Stimulated activated CD8-positive, alpha-beta memory T cell treated with anti-CD3 and anti-CD28 coated beads, Interleukin-12 subunit alpha, Interleukin-12 subunit beta, amount 100 ng/mL, for 1 hour (primary cell): ENCODE measurements at places on chromosomes 3 and 15.

DNA sequence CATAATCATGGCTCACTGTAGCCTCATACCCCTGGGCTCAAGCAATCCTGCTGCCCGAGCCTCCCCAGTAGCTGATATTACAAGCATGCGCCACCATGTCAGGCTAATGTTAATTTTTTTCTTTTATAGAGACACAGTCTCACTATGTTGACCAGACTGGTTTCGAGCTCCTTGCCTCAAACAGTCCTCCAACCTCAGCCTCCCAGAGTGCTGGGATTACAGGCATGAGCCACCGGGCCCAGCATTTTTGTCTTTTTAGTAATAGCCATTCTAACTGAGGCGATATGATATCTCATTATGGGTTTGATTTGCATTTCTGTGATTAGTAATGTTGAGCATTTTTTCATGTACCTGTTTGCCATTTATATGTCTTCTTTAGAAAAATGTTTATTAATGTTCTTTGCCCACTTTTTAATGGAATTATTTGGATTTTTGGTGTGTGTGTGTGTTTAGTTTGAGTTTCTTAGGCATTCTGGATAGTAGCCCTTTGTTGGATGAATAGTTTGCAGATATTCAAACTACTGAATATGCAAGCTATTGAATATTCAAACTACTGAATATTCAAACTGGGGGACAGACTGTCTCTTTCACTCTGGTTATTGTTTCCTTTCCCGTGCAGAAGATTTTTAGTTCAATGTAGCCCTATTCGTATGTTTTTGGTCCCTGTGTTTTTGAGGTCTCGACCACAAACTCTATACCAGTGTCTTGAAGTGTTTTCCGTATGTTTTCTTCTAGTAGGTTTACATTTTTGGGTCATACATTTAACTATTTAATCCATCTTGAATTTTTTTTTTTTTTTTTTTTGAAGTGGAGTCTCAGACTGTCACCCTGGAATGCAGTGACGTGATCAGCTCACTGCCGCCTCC is 39.2 kb downstream of the CCDC66 start:
- DNase-seq, result no peak

- no peak for DNase-seq
Observed at GRCh38 chr3:179133575-179133974, 14.6 kb upstream of the PIK3CA start.

DNA sequence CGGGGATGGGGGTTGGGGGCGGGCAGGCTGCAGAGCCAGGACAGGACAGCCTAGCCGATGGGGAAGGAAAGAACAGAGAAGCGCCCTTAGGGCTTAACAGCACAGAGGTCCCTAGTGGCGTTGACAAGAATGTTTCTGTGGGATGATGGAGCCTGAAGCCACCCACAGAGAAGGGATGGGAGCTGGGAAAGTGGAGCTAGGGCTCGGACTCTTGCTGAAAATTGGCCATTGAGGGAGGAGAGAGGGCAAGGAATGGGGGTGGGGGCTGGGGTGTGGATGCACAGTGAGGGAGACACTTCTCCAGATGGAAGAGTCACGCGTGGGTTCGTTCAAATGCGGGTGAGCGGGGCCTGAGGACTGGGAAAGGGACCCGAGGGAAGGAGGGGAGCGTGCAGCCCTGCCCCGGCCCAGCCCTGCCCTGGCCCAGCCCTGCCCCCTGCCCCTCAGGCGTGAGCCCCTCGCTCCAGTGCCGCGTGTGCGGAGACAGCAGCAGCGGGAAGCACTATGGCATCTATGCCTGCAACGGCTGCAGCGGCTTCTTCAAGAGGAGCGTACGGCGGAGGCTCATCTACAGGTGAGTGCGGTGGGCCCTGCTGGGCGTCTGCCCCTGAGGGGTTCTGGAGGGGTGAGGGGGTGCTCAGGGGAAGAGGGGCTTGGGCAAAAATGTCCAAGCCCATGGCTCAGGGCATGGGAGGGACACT is 832 bp downstream of the NR2E3 start:
- DNase-seq, result no peak

DNA sequence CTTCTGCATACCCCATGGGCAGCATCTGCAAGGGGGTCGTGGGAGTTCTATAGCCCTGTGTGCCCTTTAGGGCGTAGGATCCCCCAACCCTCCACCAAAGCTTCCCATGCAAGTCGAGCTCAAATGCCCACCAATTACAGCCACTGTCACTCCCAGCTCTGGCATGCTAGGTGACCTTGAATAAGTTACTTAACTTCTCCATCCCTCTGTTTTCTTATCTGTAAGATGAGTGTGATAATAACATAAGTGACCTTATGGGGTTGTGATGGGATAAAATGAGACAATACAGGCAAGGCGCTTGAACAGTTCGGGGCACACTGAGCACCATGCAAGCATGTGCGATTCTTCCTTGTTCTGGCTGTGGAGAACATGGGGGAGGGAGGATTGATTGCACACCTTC is 74.8 kb upstream of the POMGNT2 start:
- no peak for DNase-seq

DNA sequence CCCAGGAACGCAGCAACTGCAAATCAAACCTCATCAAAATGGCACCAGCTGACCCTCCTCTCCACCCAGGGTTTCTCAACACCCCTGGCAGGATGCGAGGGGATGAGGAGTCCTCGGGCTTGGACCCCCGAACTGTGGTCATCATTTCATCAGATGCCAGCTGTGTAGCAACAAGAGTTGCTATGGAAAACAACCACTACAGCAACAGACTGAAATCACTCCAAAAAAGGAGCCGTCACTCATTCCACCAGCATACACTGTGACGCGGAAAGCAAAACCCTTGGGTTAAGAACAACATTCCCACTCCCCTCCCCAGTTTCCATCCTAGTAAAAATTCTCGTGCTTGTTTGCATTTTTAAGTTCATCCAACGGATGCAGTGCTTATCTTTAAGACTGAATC is 40.1 kb downstream of the VGLL4 start:
- DNase-seq, result no peak

- no peak for DNase-seq
Observed at GRCh38 chr3:151856118-151856517, 17.3 kb upstream of the SUCNR1 start.

DNA sequence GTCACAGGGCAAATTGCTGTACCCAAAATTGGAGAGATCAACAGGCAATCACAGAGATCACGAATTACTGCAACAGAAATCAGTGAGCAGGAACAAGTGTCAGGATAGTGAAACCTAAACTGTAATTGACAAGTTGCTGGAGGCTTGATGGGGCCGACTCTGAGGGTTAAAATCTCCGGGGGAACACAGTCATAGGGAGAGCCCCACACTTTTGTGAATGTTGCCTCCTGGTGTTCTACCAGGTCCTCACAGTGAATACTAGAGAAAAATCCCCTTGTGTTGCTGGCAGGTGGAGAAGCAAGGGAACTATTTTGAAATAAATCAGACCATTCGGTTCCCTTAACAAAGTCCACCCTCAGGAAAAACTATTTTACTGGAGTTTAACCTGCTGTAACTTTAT is 697.5 kb upstream of the CBLB start:
- no peak for DNase-seq

- no peak for DNase-seq
Observed at GRCh38 chr15:72783004-72783639, 436 bp downstream of the ADPGK start.

GRCh38 chr3:123283074-123283473 is 81.3 kb downstream of the SEC22A start:
- no peak for DNase-seq

DNA sequence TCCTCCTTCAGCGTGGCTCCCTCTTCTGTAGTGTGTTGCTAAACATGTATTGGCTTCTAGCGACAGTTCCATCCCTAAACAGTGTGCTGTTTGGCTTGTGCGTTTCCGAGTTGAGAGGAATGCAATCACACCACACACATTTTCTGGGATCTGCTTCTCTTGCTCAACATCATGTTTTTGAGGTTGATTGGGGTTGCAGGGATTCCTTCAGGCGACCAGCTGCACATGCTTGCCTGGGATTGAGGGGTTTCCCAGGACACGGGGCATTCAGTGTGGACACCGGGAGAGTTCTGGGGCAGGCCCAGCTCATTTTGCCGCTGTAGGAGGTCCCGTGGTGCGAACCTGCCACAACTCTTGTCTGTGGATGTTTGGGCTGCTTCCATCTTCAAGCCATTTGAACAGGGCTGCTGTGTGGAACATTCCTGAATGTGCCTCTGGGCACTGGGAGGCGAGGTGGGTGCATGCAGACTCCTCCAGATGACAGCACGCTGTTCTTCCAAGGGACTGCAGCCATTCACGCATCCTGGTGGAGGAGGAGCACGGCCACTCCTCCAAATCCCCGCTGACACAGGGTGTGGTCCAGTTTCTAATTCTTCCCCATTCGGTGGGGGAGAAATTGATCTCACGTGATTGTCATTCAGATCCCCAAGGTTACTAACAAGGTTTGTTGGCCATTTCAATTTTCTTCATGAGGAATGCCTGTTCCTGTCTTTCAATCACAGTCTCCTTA is 82.8 kb downstream of the PLXNA1 start:
- no peak for DNase-seq

DNA sequence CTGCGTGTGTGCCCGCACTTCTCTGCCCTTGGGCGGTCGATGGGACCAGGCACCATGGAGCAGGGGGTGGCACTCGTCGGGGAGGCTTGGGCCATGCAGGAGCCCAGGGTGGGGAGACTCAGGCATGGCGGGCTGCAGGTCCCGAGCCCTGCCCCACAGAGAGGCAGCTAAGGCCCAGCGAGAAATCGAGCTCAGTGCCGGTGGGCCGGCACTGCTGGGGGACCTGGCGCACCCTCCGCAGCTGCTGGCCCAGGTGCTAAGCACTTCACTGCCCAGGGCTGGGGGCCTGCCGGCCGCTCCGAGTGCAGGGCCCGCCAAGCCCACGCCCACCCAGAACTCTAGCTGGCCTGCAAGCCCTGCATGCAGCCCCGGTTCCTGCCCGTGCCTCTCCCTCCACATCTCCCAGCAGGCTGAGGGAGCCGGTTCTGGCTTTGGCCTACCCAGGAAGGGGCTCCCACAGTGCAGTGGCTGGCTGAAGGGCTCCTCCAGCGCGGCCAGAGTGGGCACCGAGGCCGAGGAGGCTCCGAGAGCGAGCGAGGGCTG is 553 bp upstream of the RTP4 start:
- DNase-seq, result no peak

GRCh38 chr15:96176831-96177230 is 153.7 kb upstream of the NR2F2 start:
- no peak for DNase-seq

GRCh38 chr3:23395115-23395514 is 192.0 kb downstream of the UBE2E2 start:
- no peak for DNase-seq

DNA sequence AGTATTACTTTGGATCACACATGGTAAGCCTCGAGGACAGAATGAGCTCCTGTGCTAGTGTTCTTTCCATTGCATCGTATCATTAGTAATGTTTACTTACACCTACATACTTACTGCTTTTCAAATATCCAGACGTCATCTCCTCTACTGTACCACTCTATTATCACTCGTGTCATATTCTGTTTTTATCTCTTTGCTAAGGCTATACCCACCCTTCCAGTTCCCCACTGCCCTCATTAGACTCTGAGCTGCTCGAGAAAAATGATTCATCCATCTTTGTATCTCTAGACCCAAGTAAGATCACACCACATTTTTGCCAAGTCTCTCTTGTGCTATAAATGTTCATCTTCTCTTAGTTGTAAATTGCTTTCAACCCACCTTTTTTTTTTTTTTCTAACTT is 245.7 kb downstream of the TIGIT start:
- no peak for DNase-seq

GRCh38 chr3:26438981-26439884 is 183.3 kb upstream of the LRRC3B start:
- no peak for DNase-seq

DNA sequence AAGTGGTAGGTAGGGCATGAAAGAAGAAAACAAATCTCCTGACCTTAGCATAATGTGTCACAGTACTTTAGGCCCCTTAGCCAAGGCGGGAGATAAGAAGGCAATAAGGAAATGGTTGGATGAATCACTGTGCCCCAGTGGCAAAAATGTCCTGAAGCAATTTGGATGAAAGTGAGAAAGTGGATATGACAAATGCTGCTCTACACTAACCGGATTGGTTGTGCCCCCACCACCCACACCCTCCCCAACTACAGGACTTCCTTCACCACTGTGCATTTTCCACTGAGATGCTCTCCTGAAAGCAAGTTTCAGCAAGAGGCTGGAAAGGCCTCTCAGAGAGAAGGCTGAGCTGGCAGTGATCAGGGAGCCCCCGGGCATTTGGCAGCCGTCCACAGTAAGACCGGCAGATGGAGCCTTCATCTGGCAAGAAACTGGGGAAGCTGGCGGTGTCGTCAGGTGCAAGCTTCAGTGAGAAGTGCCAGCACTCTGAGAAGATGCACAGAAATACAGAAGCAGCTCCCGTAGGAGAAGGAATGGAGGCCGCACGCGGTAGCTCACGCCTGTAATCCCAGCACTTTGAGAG is 63.8 kb downstream of the ATP1B3 start:
- no peak for DNase-seq

- DNase-seq, result no peak
Observed at GRCh38 chr3:195284842-195285241, 13.9 kb upstream of the XXYLT1 start.

- DNase-seq, result peak; percentile 1
Observed at GRCh38 chr15:43872416-43873020, 45.7 kb downstream of the WDR76 start.

DNA sequence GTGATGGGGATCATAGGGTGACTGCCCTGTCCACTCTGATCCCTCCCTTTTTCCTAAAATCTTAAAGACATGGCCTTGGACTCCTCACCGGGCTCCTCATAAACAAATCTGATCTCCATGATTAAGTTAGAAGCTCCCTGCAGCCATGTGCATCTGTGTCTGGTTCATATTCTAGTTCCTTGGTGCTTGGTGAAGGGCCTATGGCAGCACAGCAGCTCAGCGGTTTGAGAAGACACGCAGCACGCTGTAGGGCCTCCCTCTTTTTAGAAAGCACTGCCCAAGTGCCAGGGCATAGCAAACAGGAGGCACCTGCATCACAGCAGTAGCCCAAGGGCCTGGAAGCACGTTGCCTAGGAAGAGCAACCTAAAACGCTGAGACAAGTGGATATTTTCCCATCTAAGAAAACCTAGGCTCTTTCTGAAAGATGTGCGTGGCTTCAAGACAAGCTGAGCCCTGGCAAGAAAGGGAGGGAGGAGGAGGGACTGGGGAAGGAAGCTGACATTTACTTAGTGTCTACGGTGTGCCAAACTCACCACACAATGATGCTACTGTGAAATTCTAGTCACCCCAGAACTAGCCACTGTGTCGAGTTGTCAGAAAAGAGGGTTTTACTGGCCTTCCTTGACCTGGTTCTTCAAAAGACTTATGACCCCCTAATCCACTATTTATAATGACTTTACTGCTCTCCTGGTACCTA is 14.9 kb upstream of the ULK3 start:
- DNase-seq, result no peak
